ENCODE measurements at places on chromosomes 1 and 21.

- no peak for DNase-seq
These were observed 24.0 kb upstream of the TDRD10 start for GRCh38 chr1:154478013-154478412.

DNA sequence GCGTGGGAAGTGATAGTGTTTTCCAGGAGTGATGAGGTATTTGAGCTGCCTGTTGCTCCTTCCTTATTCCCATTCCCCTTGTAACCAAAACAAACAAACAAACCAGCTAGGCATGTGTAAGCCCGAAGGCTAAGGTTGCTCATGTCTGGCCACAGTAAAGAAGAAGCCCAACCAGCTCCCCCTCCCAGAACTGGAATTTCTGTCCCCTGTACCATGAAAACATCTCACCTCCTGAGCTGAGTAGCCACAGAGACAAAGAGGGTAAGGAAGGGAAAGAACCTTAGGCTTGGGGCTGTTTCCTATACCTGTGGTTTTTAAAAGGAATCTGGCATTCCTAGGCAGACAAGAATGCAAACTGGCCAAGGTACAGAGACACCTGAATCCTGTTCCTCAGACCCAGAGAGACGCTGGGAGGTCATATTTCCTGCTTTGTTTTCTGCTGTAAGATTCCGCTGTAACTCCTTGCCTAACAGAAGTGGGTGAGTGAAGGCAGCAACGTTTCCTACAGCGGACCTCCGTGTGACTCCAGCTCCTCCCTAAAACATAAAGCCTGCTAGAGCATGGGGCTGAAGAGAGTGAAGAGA, 41.7 kb upstream of the RAB4A start:
- DNase-seq = no peak

GRCh38 chr1:214337015-214337414, 56.1 kb downstream of the SMYD2 start:
- DNase-seq = no peak

GRCh38 chr1:98344731-98345130, 316.8 kb upstream of the SNX7 start:
- DNase-seq = no peak

DNA sequence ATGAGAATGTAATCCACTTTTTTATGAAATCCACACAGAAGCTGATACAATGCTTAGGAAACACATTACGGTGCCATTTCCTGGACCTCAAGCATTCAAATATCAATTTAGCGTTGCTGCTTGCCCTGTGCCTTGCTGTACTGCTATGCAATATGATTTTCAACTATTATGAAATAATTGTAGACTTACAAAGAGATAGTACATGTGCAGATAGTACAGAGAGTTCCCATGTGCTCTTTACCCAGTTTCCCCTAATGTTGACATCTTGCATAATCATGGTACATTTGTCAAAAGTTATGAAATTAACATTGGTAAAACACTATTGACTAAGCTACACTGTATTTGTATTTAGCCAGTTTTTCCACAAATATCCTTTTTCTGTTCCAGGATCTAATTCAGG, 37.7 kb upstream of the PTBP2 start:
- DNase-seq = no peak

- no peak for DNase-seq
These were observed 16.3 kb downstream of the CCDC17 start for GRCh38 chr1:45607404-45608074.

- DNase-seq = no peak
These were observed 44.5 kb upstream of the HMGB4 start for GRCh38 chr1:33819290-33819912.
